ENCODE measurements at places on chromosomes 3 and 15.

GRCh38 chr3:117628823-117629291 lies 919.3 kb downstream of the TUSC7 start:
- DNase-seq, result no peak

DNA sequence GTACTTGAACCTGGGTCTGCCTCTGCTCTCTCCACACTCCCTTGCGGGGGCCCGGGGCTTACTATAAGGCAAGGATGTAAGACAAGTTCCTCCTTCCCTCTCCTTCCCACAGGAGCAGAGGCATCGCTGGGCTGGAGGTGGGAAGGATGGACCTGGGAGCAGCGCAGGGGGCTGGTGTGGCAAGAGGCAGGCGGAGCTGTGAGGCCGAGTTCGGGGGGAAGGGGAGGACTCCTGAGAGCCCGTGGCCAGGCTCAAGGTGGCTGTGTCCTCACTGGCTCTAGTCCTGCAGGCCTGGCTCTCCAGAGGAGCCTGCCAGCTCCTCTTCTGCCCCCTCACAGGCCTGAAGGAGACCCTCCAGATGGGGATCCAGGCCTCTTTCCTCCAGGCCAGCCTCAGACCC lies 1.0 kb upstream of the NR2E3 start:
- DNase-seq, result no peak

GRCh38 chr15:51818150-51818549 lies 11.3 kb upstream of the TMOD3 start:
- DNase-seq, result no peak

GRCh38 chr15:92061511-92062195 lies 208.1 kb downstream of the SLCO3A1 start:
- no peak for DNase-seq

GRCh38 chr15:29969562-29970401 lies 113.0 kb upstream of the GOLGA8J start:
- no peak for DNase-seq

GRCh38 chr3:18389108-18389733 lies 35.9 kb downstream of the SATB1 start:
- peak; percentile 58 for DNase-seq

All from Jurkat, Clone E6-1 (cell line).